ENCODE measurements at places on chromosomes 5 and 9.

- no peak for DNase-seq
Measured at GRCh38 chr5:116359592-116359991, 215.0 kb downstream of the SEMA6A start.

- DNase-seq = no peak
Measured at GRCh38 chr5:58988938-58989337, 406.1 kb downstream of the RAB3C start.

DNA sequence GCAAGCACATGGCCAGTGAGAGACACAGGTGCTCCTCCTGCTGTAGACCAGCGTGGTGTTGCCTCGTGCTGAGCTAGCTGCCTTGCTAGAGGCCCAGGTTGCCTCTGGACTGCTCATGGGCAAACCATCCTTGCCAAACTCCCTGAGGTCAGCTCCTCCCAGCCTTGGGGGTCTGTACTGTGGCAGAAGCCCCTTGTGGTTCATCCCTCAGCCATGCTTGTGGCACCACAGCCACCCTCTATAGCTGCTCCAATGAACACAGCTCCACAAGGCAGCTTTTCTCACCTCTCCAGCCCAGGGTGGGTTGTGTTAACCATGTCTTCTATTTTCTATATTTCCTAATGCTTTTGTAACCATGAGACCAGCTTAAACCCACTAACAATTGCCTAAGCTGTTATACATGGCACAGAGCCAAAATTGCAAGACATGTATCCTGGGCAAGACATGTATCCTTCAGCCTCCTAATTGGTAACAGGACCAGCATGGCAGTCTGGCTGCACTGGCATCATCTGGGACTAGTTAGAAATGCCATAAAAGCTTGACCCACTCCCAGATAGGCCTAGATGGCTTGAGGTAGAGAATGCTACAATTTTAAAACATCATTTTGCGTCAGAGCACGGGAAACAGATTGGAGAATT is 183.1 kb upstream of the S1PR3 start:
- DNase-seq = no peak

GRCh38 chr5:116347657-116348056 is 227.0 kb downstream of the SEMA6A start:
- no peak for DNase-seq
